ENCODE measurements at places on chromosomes 1 and 21.
A peak's percentile ranks its signal among the peaks of the same experiment; 100 is the strongest.

GRCh38 chr1:244347942-244348341 lies 103.8 kb downstream of the ADSS2 start:
- ATAC-seq = no peak

- peak; percentile 74 for ATAC-seq
Measured at GRCh38 chr21:45892916-45893739, 88.4 kb upstream of the COL6A1 start.

GRCh38 chr1:203133970-203134725 lies 6.6 kb downstream of the ADORA1 start:
- no peak for ATAC-seq

GRCh38 chr1:204714861-204715511 lies 29.4 kb upstream of the LRRN2 start:
- ATAC-seq = no peak

DNA sequence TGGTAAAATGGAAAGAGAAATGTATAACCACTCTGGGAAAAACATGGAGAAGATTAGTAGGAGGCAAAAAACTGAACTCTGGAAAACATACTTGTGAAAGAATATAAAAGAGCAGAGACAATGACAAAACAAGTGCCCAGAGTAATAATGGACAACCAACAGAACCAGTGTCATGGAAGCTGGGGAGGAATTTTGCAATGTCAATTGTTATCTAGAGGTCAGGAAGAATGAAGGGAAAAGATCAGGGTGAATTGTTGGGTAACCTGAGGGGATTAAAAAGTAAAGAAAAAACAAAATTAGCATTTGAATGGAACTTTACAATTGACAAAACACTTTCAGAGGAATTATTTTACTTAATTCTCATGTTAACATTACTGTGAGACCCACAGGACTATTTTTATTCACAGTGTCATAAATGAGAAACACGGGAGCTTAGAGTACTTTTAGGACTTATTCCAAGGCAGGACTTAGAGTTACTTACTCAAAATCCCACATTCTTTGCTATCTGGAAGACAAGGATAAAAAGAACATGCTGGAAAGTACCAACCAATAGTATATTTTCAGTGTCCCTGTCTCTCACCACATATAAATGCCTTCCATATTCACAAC lies 19.5 kb downstream of the JAM2 start:
- peak; percentile 69 for ATAC-seq

GRCh38 chr1:165109013-165109412 lies 247.5 kb downstream of the LMX1A start:
- no peak for ATAC-seq

DNA sequence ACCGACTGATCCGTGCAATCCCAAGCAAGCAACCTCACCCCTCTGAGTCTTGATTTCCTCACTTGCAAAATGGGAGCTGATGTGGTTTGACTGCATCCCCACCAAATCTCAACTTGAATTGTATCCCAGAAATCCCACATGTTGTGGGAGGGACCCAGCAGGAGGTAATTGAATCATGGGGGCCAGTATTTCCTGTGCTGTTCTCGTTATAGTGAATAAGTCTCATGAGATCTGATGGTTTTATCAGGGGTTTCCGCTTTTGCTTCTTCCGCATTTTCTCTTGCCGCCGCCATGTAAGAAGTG lies 58.4 kb downstream of the FHAD1 start:
- ATAC-seq = no peak

DNA sequence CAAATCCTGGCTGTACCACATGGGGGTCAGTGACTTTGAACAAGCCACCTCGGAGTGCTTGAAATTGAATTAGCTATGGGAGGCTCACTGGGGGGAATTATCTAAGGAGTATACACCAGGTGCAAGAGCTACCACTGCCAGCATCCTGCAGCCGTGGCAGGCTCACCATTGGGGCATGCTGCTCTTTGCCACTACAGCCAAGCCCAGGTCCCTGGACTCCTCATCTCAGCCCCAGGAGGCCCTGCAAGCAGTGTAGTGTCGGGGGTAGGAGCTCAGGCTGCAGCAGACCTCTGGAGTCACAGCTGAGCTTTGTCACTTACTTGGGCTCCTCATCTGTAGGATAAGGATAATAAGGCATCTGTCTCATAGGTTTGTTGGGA lies 35.3 kb downstream of the ACOT11 start:
- ATAC-seq = no peak

DNA sequence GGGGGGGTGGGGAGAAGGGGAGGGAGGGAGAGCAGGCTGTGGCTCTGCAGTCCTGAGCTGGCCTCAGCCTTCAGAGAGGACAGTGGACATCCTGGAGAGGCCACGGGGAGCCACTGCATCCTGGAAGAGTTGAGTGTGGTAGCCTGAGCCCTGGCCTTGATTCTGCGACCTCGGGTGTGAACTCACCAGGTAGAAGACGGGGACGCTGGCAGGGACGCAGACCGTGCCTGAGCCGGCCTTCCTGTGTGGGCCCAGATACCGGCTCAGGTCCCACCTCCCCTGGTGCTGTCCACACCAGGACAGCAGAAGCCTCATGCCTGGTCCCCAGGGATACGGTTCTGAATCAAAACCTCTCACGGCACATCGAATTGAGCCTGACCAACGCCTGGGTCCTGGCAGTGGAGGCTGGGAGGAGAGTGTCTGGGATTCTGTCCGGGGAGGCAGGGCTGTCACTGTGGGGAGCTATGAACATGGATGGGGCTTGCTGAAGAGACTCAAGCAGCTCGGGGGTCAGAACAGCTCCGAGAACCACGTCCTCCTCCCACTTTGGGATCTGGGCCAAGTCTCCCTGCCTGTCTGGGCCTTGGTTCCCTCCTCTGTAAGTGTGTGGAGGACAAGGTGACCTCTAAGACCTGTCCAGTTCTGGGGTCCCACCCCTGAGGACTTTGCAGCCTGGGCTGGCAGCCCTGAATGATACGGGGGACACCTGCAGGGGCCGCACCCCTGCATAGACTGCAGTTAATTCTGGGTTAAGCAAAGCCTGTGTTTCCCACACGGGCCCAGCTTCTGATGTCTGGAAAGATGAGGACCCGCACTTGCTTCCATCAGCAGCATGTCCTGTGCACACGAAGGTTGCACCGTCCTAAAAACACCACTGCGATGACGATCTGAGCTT lies 30.4 kb downstream of the RRP1 start:
- no peak for ATAC-seq

DNA sequence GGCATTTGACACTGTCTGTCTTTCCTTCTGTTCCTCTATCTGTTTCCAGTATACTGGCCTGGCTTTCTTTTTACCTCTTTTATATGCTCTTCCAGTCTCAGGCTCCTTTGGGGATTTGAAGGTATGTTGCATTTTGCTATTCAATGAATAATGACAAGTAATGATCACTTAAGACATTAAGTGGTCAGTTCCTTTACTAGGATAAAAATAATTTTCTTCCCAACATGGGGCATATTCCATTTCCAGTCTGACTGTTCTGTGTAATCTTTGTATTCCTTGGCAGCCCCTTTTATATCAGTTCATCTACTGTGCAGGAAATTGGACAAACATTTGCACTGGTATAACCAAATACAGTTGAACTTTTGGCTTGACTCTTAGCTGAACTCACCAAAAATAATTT lies 15.6 kb downstream of the METTL18 start:
- no peak for ATAC-seq

DNA sequence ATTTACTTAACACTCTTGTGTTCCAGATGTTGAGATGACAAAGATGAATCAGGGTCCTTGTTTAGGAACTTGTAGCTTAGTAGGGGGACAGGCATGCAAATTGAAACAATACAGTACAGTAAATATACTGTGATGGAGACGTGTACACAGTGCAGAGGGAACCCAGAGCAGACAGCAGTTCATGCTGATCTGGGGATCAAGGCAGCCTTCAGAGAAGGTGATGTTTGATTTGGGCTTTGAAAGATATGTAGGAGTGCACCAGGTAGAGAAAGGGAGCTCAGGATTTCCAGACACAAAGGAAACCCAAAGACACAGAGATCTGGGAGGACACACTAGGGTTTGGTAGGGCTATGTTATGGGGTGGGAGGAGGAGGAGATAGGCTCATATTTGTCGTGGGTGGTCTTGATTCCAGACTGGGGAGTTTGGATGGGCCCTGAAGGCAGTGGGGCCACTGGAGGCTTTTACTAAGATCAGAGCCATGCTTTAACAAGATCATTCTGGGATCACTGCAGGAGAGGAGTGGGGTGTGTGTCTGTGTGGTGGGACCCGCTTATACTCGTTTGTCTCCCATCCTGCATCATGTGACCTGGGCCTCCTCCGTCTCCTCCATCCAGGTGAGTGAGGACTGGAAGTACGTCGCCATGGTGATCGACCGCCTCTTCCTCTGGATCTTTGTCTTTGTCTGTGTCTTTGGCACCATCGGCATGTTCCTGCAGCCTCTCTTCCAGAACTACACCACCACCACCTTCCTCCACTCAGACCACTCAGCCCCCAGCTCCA lies 7.8 kb downstream of the CHRNB2 start:
- no peak for ATAC-seq

DNA sequence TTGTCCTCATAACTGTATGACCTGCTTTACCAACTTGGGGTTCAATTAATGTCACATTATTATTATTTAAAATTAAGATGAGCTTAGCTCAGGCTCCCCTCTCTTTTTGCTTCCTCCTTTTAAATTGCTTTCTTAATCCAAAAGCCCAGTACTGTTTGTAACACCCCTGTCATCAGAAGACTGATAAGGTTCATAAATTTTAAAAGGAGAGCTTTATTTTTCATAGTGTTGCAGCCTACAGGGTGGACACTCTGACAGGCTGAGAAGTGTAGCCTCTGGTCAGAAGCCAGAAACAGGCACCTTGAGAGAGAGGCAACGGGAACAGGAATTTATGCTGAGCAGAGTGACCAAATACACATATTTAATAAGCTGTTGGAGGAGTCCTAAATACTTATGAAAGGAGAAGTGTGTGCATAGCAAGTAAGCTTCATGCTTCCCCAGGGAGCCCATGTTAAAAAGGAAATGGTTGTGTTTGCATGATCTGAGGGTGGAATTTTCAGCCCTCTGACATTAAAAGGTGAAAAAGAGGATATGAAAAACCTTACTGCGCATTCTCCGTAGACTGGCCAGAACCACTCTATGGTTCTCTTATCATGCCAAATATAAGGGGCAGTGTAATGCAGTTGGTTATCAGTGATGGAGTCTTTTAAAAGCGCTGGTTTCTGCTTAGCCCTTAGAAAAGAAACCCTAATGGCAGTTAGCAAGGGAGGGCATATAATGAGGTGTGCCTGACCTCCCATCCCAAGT lies 30.5 kb upstream of the FGGY start:
- no peak for ATAC-seq

DNA sequence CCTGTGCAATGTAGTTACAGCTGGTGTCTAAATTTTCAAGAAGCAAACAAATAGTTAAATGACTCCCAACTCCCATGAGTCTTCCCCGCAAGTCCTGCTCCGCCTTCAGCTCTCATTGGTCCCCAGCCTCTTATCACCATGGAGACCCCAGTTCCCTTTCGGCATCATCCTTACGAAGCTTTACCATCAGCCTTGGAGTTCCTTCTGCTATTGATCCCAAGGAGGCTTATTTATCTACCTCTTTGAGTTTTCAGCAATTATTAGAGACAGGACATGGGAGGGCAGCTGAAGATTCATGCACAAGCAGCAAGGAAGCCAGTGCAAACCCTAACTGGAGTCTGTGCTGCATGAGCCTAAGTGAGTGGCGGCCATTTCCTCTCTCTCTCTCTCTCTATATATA lies 12.3 kb downstream of the KCNA2 start:
- peak; percentile 74 for ATAC-seq

DNA sequence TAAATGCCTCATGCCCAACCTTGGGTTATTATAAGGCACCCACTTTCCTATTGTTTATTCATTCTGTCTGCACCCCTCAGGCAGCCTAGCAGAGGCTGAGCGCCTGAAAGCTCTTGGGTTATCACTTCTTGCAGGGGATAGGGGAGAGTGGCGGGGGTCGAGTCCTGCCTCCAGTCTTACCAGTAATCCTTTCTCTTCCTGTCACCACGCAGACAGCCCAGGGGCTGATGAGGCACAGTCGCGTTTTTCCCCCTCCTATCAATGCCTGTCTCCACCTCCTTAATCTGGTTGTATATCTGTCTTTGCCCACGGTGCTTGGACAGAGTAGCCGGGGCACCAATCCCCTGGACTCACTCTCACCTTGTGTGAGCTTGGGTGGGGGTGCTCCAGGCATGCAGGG lies 733.1 kb downstream of the MATN1 start:
- ATAC-seq = no peak

- ATAC-seq = no peak
Measured at GRCh38 chr1:67298762-67299161, 8.9 kb upstream of the IL12RB2 start.

DNA sequence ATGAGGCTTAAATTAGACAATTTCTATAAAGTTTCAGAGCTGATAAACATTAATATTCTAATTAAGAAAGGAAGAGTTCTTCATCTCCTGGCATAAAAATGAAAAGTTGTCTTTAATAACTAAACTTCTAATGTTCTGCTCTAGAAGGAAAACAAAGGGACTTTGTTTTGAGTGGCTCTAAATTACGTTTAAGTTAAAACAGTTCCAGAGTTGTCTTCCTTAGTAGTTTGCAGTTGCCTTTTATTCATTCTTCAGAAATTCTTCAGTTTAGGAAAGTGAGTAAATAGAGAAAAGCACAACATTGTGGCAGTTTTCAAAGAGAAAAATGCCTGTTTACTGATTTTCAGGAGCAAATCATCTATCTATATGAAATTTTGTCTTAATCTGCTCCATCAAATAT lies 86.9 kb downstream of the TTC3 start:
- ATAC-seq = no peak

DNA sequence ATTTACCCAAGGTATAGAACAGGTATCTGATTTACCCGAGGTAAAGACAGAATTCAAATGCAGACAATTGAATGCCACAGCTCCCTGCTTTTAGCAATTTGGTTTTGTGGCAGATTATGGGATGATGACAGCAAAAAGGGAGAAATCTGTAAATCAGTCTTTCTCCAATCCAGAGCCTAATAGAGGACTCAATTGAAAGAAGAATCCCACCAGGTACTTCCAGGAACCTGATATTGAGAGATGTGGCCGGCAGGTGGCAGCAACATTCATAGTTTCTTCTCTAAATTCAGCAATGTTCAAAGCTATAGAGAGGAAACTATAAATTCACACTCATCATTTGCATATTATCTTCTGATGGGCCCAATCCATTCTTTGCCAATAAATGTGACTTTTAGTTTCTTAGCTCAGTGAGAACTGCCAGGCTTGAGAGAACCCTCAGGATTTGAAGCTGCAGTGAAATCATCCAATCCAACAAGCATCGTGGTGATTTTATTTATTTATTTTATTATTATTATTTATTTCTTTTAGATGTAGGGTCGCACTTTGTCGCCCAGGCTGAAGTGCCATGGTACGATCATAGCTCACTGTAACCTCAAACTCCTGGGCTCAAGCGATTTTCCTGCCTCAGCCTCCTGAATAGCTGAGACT lies 9.8 kb upstream of the PHACTR4 start:
- peak; percentile 70 for ATAC-seq

Data from motor neuron (in vitro differentiated cells).